ENCODE measurements at places on chromosomes 16 and 17. TPM values are rescaled to one million over a fixed set of nuclear protein-coding genes. Genes with fewer than 3 reads are reported as not detected.

GRCh38 chr17:924711-925475, 54.7 kb downstream of the NXN start:
- no peak for DNase-seq

GRCh38 chr16:18797746-18798145, 3.6 kb downstream of the ARL6IP1 start:
- no peak for DNase-seq

Gene ZG16
- total RNA-seq: not detected

GRCh38 chr16:84540194-84540593, 35.7 kb upstream of the MEAK7 start:
- DNase-seq: no peak
